ENCODE measurements at places on chromosomes 5 and 9.

- peak; percentile 40 for DNase-seq
Measured at GRCh38 chr5:1801222-1801966, at the start of gene NDUFS6. TSS of gene NDUFS6 (plus strand) at chr5:1801407. CDS start at chr5:1801418, 11 bp downstream.

GRCh38 chr5:122493091-122494021, 181.3 kb downstream of the SNCAIP start:
- DNase-seq: peak; percentile 62

GRCh38 chr5:143155455-143155854, 248.0 kb downstream of the NR3C1 start:
- no peak for DNase-seq

DNA sequence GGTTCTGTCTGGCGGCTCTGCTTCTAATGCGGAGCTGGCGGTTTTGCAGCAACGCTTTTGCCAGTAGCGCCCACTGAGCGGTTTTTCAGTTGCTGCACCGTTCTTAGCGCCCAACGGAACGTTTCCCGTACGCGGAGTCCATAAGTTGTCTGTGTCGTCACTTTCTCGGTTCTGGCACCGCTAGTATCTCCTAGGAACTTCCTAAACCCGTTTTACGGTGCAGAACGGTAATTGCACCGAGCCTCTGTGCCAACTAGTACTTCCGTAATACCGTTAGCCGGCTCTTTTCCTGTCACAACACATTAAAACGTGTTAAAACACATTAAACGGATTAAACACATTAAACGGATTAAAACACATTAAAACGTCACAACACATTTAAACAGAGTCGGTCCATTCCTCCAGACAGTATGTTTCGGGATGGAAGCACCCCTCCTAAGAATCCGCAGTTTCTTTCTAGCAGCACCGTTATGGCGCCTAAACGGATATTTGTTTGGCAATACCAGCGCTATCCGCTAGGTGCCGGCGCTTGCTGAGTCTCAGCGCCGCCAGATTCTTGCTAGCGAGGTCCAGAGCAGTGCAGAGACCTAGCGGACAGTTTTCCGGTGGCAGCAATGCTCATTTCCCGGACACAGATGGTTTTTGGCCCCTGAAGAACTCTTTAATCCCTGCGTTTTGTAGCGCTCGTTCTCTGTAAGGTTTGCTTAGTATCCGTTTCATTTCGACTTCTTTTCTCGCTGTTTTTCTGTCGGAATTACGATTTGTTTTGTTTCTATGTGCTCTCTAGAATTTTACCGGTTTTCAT, 45.4 kb downstream of the ANXA2R start:
- DNase-seq: peak; percentile 98

DNA sequence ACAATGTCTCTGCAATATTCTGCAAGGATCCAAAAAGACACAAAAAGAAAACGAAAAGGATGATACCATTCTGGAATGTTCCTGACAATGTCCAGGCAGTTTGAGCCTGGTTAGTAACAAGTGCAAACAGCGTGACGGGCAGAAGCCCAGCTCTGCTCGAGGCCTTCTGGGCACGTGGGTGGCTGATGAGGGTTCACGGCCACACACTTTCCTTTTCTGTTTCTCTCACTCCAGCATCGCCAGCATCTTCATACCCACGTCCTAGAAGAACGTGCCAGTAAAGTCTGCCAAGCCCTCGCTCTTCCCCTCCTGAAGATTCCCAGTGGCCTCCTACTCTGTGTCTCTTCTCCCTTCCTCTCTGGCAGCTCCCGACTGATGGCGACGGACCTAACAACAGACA, 36.7 kb downstream of the COL23A1 start:
- DNase-seq: no peak

GRCh38 chr9:121393318-121393717, 23.3 kb upstream of the STOM start:
- DNase-seq: no peak

GRCh38 chr5:33049298-33049697, 338.2 kb downstream of the NPR3 start:
- DNase-seq: no peak

GRCh38 chr5:139155333-139155732, 42.8 kb downstream of the SIL1 start:
- no peak for DNase-seq

- no peak for DNase-seq
Measured at GRCh38 chr5:79436224-79436623, 77.7 kb downstream of the HOMER1 start.

- DNase-seq: no peak
Measured at GRCh38 chr5:57932761-57933160, 450.1 kb upstream of the ACTBL2 start.

DNA sequence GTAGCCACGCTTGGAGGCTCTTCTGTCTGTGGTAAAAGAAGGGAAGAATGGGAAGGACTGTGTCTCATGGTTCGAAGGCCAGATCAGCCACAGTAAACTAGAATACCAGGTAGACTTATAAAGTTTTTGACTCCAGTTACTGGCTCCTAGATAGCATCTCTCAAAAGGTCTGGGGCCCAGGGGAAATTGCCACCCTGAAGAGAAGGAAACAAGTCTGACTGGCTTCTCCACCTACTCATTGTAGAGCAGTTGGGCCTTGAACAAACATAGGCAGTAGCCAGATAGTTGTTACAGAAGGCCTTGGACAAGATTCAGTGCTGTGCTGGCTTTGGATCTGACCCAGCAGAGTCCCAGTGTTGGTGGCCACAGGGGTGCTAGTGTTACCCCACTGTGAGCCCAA, 890.4 kb downstream of the EFNA5 start:
- DNase-seq: no peak

- peak; percentile 33 for DNase-seq
Measured at GRCh38 chr5:161547738-161548486, 1.4 kb upstream of the GABRB2 start.

- no peak for DNase-seq
Measured at GRCh38 chr5:93591323-93591945, 8.4 kb downstream of the NR2F1 start.

DNA sequence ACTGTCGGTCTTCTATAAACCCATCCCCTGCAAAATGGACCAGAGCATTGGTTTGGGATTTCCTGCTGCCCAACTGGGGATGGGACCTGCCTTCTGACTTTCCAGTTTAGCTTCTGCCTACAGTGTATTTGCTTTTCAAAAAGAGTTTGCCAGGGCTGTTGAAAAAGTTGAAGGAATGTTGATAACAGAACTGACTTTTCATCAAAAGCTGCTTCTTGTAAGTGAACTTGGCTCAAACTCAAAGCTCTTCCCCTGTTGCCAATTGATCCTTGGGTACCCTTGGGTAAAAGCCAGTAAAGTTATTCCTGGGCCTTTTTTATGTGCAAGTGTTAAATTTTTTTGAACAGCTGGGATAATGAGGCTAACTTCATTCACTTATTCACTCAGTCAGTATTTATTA, 142.9 kb upstream of the SLC30A5 start:
- DNase-seq: no peak

DNA sequence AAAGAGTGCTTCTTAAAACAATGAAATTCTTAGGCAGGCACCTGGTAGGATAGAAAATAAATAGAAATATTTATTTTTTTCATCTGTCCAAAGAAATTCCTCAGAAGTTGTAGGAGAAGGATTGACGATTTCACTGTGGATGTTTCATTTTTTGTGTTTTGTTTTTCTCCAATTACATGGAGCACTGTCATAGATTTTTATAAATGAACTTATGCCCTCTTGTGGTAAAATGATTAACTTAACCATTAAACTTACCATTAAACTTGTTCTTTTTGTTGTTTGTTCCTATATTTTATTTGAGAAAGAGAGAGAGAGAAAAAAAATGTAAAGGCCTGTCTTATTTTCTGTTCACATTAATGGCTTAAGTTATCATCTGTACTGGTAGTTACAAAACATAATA, 339.2 kb downstream of the PRR16 start:
- no peak for DNase-seq

GRCh38 chr5:80711216-80711615, 56.4 kb upstream of the DHFR start:
- no peak for DNase-seq

DNA sequence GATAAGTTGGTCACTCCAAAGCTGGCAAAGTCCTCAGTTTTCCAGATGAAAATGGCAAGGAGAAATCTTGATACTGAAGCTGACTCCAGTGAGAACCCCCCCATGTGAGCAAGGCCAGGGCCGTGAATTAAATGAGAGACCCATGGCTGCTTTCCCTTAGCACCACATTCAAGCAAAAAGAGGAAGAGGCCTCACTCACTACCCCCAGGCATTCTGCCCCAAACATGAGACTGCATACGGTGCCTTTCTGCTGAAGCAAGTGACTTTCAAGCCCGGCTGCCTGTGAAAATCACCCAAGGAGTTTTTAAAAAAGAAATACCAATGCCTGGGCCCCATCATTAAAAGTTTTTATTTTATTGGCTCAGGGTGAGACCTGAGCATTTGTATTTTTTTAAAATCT, 66.9 kb downstream of the TMEM252 start:
- DNase-seq: no peak

- DNase-seq: no peak
Measured at GRCh38 chr9:12698266-12698665, 5.1 kb downstream of the TYRP1 start.

GRCh38 chr9:16885931-16886330, 15.5 kb upstream of the BNC2 start:
- no peak for DNase-seq

DNA sequence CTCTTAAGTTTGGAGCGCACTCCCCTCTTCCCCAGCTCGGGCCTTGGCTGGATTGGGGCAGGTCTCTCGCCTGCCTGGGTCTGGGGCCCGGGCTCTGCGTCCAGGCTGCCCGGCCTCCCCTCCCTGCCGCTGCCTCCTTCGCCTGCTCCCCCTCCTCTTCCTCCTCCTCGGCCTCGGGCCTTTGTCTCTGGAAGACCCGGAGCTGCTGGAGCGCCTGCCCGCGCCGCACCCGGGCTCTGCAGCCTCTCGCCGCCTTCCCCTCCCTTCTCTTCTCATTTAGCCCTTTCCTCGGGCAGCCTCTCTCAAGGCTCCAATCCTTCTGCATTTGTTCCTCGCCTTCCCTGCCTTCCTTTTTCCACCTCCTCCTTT, 218.5 kb downstream of the C9orf50 start:
- DNase-seq: no peak

GRCh38 chr9:135906291-135907005, 898 bp downstream of the CAMSAP1 start:
- no peak for DNase-seq

DNA sequence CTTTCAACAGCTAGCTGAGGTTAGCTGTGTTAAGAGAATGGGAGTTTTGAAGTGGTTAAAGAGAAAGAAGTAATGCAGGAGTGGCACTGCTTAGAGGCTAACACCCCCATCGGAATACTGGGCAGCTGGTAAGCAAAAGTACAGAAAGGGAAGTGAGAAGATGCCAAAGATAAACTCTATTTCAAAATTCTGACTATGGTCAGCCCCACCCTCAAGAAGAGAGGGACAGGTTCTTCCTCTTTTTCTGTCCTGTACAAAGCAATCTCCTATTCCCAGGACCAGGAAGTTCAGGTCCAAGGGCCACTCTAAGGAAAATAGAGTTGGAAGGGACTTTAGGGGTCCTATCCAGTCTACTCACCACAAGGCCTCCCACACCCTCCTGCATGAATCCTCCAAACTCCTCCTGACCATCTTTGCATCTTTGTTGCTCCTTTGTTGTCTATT, 45.9 kb upstream of the JAK2 start:
- DNase-seq: no peak

GRCh38 chr5:163914910-163915309, 409.5 kb downstream of the MAT2B start:
- DNase-seq: no peak

GRCh38 chr9:99868845-99869244, 37.6 kb upstream of the STX17 start:
- DNase-seq: no peak

- no peak for DNase-seq
Measured at GRCh38 chr5:154215571-154216325, 25.2 kb downstream of the GALNT10 start.

- DNase-seq: no peak
Measured at GRCh38 chr5:138955671-138956295, 80.6 kb upstream of the LRRTM2 start.

GRCh38 chr9:79300068-79300467, 271.7 kb upstream of the TLE4 start:
- DNase-seq: no peak

DNA sequence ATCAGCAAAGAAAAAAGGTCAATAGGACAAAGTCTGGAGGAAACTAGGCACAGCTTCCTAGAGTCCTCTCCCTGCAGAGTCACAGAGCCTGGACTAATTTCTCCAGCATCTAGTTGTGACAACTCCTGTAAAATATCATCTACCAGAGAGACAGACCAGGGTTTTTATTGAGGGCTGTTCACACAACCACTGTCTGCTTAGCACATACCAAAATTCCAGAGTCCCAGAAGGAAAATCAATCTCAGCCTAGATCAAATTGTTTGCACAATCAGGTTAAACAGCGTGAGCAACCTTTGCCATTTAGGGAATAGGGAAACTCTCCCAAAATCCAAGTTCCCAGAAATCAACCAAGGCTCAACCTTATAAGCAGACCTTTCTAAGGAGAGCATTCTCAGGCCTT, 190.3 kb downstream of the SYK start:
- DNase-seq: no peak

GRCh38 chr9:109193974-109194556, 27.0 kb upstream of the FRRS1L start:
- DNase-seq: no peak

DNA sequence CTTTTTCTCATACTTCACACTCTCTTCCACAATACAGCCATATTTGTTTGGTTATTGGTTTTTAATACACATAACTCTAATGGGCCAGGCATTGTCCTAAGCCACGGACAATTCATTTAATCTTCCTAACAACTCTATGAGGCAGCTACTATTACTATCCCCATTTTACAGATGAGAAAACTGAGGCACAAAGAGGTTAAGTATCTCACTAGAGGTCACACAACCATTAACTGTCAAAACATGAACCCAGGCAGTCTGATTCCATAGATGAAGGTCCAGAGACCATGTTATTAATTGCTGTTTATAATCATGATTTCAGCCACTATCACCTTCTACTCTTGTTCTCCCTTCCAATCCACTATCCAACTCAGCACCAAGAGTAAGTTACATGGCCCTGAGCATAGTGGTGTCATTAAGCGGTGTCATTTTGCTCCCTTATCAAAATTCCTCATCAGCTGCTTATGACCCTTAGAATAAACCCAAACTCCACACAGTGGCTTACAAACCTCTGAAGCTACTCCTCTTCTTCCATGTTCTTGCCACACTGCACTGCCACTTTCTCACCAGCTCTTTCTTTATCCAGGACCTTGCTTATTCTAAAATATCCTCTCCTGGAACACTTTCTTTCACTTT, 22.7 kb downstream of the CLINT1 start:
- DNase-seq: no peak

DNA sequence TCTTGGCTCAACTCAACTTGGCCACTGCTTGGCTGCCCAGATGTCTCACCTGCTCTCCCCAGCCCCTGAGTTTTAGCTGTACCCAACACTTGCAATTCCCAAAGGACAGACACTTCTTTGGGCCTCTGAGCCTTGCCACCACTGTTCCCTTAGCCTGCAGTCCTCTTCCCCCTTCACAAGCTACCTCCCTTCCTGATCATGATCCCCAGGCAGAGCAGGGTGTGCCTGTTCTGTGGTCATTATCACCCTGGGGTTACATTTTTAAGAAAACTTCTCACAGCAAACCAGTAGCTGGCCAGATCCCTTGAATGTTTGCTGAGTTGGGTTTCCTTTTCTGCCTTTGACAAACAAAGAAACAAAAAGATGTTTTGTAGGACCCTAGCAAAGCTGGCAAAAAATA, 87.5 kb upstream of the PRRC1 start:
- DNase-seq: no peak

- DNase-seq: no peak
Measured at GRCh38 chr5:149798466-149798865, 68.4 kb downstream of the PPARGC1B start.

Data from NCI-H187 (cell line).